ENCODE measurements at places on chromosomes 2 and 18. TPM values are rescaled to one million over a fixed set of nuclear protein-coding genes. Genes with fewer than 3 reads are reported as not detected.

The ALPP gene
- total RNA-seq = not detected

The RESP18 gene
- total RNA-seq = not detected

The DPYSL5 gene
- total RNA-seq = not detected

The GREB1L gene
- total RNA-seq = 2.0 TPM

The C2orf49 gene
- 7.6 TPM for total RNA-seq

The POTEJ gene
- total RNA-seq = 0.60 TPM

The MAP3K19 gene
- not detected for total RNA-seq

The CRYGD gene
- not detected for total RNA-seq

- no peak for DNase-seq
These were observed 436.9 kb downstream of the METTL4 start for GRCh38 chr18:2134364-2134763.

DNA sequence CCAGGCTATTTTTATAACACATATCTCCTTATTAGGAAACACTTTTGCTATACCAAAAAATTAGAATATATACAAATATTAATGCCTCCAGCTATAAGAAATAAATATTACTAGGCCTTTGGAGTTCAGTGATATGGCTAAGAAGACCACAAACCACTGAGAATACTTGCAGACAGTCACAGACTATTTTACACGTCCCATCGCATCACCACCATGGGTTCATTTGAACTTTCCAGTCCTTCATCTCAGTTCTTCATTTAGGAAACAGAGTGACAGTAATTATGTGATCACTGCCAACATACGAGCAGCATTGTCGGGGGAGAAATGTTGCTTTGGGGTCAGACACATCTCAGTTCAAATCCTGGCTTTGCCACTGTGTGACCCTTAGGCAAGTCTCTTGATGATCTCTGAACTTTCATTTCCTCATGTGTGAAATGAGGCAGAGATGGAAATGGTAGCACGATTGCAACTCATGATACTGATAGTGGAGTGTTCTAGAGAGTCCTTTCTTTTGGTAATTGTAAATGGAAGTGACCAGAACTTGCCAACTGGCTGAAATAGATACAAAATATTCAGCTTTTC is 138.9 kb upstream of the NRP2 start:
- DNase-seq = no peak

GRCh38 chr18:48698707-48699106 is 159.9 kb downstream of the CTIF start:
- no peak for DNase-seq

- DNase-seq = peak; percentile 33
These were observed 39.4 kb upstream of the TXNDC2 start for GRCh38 chr18:9846162-9846925.

- DNase-seq = no peak
These were observed 31.4 kb upstream of the KCNG2 start for GRCh38 chr18:79766308-79766707.

DNA sequence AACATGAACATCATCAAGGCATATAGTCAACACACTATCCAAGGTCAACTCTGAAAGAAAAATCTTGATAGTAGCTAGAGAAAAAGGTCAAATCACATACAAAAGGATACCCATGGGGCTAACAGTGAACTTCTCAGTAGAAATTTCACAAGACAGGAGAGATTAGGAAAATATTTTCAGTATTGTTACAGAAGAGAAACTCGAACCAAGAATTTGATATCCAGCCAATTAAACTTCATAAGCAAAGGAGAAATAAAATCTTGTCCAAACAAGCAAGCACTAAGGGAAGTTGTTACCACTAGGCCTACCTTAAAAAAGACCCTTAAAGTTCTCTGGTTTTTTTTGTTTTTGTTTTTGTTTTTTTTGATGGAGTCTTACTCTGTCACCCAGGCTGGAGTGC is 242.5 kb downstream of the EXOC6B start:
- DNase-seq = no peak

GRCh38 chr2:47295981-47296635 is 106.8 kb upstream of the MSH2 start:
- no peak for DNase-seq

- no peak for DNase-seq
These were observed 210.3 kb upstream of the ETAA1 start for GRCh38 chr2:67186871-67187270.

DNA sequence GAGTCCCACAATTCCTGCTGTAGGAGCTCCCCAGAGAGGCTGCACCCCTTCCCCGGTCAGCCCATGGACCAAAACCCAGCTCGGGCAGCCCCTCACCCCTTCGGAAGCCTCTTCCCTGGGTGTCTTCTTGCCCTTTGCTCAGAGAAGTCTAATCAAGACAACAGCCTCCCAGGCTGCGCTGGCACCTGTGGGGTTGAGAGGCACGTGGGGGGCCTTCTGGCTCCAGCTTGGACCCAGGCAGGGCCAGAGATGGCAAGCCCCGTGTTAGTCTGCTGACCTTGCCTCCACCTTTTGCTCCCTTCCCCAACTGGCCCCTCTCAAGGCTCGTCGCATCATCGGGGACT is 10.4 kb downstream of the SLC4A3 start:
- no peak for DNase-seq

DNA sequence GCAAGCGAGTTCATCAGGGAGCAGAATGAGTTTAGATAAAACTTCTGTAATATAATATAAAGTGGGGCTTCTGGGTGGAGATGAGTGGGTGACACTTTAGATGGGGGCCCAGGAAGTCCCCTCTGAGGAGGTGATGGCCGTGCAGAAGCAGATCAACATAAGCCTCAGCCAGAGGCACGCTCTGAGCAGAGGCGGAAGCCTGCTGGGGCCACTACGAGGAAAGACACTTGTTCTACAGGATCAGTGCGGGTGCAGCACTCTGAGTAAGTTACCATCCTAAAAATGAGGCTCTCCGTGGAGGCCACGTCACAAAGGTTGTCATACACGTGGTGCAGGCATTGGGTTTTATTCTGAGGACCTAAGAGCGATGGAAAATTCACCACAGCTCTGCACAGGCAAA is 22.3 kb downstream of the TMEM18 start:
- DNase-seq = no peak

- peak; percentile 53 for DNase-seq
These were observed 93.9 kb downstream of the FARSB start for GRCh38 chr2:222561817-222562645.

GRCh38 chr2:221981912-221982470 is 316.8 kb downstream of the PAX3 start:
- no peak for DNase-seq

GRCh38 chr2:38146275-38146906 is 70.4 kb upstream of the CYP1B1 start:
- no peak for DNase-seq

GRCh38 chr2:119005051-119005450 is 63.1 kb downstream of the MARCO start:
- no peak for DNase-seq

DNA sequence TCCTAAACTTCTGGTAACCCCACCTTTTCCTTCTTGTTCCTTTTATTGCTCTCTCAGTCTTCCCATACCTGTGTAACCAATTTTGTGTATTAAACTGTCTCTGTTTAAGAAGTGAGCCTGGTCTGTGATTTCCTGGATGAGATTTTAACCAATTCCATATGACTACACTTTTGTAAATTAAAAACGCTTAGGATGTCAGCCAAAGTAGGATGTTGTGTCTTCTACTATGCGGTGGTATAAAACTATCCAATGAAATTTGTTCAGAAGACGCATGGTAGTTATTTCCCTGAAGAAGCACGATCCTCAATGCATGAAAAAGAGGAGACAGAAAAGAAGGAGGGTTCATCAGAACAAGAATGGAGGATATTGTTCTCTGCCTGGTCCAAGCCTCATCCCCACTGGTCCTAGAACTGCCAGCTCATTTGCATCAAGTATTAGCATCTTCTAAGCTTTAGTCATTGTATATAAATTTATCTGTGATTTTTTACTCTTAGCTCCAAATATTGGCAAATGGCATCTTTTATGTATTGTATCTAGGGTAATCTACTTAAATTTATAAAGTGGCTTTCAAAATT is 127.4 kb downstream of the TGIF1 start:
- no peak for DNase-seq

DNA sequence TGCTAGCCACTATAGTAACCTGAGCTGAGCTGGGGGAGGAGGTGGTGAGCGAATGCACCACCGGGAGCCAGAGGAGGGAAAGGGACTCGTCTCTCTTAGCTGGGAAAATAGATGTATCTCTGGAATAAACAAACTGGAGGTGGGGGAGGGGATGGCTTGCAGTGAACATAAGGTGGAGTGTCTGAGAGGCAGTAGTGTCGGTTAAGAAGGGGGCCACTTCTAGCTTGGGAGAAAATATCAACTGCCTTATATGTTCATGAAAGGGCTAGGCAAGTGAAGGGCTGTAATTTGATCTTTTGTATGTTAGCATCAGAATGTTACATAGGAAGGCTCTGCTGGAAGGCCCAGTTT is 2.2 kb downstream of the SETBP1 start:
- DNase-seq = no peak

- no peak for DNase-seq
These were observed 100.4 kb downstream of the AFF3 start for GRCh38 chr2:100041946-100042345.

DNA sequence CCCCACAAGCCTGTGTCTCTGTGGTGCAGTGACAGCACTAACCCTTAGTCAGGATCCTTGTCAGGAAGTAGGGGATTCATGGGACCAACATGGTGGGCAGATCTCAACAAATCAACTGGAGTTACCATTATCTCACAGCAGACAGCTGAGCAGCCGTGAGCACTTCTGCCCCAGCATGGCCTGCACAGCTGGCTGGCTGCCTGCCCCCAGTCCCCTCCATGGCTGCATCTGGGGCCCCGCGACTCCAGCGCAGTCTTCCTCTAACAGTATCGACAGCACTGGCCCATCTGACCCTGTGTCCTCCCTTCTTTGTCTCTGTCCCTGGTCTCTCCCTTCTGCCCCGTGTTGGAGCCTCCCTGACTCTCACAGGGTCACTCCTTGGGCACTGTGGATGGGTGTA is 4.7 kb upstream of the ADCY3 start:
- DNase-seq = no peak

DNA sequence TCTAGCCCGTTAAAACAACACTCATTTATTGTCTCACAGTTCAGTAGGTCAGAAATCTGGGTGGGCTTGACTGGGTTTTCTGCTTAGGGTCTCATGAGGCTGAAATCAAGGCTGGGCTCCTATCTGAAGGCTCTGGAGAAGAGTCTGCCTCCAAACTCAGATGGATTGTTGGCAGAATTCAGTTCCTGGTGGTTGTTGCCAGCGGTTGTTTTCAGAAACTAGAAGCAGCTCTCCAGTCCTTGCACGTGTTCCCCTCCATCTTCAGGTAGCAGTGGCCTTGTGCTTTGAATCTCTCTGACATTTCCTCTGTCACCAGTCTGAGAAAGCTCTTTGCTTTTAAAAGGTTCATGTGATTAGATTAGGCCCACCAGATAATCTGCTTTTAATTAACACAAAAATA is 20.1 kb upstream of the FN1 start:
- no peak for DNase-seq

DNA sequence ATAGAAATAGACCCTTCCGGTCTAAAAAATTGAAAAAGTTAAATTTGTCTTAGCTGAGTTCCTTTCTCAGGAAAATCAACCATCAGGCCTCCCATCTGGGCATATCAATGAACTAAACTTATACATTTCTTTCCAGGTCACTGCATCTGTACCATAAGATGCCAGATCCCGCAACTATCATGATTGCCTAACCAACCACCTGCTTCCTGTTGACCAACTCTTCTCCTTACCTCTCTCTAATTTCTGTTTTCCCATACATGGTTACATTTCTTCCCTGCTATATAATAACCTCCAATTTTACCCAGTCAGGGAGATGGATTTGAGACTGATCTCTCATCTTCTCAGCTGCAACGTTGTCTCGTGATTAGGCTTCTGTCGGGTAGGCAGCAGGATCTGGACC is 228.7 kb downstream of the FSIP2 start:
- no peak for DNase-seq

DNA sequence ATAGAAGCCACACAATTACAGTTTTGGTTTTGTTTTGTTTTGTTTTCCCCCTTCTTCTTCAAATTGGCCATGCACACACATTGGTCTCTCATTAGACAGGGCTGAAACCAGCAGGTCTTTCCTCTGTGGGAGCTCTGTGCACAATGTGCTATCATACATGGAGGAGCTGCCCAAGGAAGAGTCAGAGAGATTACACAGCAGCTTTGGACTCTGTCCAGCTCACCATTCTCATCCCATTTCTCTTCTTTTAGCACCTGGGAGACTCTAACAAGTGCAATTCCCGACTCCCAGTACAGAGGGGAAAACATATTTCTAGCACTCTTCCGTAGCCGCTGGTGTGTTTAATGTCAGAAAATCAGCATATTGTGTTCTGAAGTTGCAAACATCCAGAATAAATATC is 29.4 kb downstream of the POU3F3 start:
- no peak for DNase-seq

DNA sequence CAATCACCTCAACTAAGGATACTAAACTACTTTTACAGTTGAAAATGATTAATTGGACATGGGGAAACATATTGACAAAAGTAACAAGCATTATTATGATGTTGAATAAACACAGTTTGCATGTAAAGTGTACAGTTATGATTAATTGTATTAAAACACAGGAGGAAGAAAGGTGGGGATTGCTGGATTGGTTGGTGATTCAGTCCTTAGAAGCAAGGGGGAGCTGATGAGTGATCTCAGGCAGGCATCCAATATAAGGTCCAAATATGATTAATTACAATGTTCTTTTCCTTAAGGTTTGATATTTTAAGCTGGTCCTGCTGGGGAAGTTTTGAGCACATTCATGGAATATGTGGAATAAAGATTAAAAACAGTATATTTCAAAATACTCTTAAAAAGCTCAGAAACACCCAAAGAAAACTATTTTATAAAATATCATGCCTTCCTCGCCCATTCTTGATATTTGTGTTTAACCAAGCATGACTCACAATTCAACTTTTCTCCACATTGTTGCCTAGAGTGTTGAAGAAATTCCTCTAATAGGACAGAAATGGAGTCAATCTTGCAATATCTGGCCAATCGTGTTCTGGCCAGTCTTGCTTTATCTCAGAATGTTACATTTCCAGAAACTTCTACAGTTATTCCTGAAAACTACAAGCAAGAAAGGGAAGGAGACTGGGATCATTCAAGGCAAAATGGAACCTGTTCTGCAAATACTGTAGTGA is 268.2 kb downstream of the RPIA start:
- DNase-seq = peak; percentile 10

GRCh38 chr18:40851014-40851429 is 1104.0 kb upstream of the PIK3C3 start:
- no peak for DNase-seq
